8988T (cell line): ENCODE measurements at places on chromosomes 4 and X.

GRCh38 chr4:5470318-5471198 lies 237.8 kb downstream of the EVC2 start:
- no peak for DNase-seq

- no peak for DNase-seq
These were observed 276.7 kb upstream of the KLF3 start for GRCh38 chr4:38387348-38387747.

DNA sequence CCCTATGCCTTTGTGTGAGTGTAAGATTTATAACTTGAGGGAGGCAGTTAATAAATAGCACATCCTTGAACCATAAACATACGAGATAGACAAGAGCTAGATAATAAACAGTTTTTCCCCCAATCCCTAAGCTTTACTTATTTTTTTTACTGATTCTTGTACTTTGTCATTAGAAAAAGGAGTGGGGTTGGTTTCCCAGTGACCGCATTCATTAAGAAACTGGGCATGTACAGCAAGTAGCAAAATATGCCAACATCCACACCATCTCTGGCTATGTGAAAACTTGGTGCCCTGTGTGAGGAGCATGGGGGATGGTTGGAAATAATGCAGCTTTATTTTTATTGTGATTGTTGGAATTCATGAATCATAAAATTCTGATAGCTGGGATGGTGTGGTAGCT lies 176.2 kb downstream of the CBR4 start:
- DNase-seq, result no peak

DNA sequence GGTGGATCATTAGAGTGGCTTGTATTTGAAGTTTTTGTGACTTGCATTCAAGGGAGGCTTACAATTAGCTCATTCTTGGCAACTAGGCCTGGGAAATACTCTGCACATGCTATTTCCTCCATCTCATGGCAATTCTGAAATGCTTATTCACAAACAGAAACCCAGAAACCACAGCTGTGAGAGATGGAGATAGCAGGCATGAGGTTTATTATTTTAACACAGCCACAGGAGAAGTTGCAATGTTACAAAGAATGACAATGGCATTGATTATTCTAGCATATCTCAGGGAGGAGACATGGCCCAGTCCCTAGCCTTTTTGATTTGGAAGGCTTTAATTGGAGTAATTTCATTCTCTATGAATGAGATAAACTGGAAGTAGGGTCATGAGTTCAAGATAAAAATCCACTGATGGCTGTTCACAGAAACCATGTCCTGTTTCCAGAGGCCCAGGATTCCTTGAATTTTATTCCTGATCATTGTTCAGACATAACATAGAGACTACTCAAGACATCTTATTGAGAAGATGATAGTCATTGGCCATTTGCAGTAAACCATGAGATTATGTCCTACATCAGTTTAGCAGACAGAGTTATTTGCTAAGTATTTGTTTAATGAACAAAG lies 123.9 kb downstream of the MID1 start:
- DNase-seq, result no peak

DNA sequence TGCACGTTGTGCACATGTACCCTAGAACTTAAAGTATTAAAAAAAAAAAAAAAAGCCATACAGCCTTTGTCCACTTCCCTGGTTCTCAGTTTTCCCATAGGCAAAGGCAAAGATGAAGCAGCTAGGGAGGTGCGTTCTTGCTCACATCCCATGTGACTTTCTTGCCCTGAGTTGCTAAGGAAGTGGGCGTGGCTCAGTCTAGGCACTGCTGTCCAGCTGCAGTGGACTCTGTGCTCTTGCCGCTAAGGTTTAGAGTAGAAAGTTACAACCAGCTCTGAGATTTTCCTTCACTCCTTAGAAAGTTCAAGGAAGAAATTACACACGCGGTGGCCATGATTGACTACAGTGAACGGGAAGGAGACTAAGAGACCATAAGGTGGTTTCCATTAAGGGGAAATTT lies 144.7 kb downstream of the NAA11 start:
- no peak for DNase-seq

DNA sequence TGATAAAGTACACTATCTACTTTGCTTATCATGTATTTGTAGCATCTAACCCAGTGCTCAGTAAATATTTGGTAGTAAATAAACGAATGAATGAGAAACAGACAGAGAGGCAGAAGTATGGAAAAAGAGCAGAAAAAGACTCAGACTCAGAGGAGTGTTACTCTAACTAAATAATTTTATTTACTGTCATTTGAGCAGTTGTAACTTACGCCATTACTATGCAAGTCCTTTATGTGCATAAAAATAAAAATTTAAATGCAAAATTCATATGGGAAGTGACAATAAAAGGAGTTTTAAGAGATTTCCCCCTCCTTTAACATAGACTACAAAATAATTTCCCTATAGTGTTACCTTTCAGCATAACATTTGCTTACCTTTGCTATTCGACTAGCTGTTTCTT lies 49.5 kb downstream of the ZAR1 start:
- DNase-seq, result no peak

- DNase-seq, result no peak
These were observed 20.3 kb downstream of the MEPE start for GRCh38 chr4:87853108-87853507.

- DNase-seq, result no peak
These were observed 217.2 kb downstream of the SPRY1 start for GRCh38 chr4:123613586-123614344.

GRCh38 chr4:72209600-72209999 lies 177.8 kb downstream of the NPFFR2 start:
- DNase-seq, result no peak

DNA sequence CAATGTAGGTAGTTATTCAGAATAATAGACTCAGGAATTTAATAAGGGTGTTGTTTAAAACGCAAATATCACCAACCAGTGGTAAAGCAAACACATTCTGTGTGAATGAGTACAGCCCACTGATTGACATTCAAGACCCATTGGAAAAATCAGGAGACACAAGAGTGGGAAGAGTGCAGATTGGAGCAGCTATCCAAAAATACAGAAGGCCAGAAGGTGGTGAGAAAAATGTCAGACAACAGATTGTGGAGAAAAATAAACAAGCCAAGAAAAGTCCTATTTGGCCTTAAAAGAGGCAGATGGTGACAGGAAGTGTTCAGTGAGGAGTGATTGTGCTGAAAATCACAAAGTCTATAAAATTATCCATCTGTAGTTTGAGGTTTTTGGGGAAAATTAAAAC lies 39.3 kb downstream of the CPE start:
- DNase-seq, result no peak

DNA sequence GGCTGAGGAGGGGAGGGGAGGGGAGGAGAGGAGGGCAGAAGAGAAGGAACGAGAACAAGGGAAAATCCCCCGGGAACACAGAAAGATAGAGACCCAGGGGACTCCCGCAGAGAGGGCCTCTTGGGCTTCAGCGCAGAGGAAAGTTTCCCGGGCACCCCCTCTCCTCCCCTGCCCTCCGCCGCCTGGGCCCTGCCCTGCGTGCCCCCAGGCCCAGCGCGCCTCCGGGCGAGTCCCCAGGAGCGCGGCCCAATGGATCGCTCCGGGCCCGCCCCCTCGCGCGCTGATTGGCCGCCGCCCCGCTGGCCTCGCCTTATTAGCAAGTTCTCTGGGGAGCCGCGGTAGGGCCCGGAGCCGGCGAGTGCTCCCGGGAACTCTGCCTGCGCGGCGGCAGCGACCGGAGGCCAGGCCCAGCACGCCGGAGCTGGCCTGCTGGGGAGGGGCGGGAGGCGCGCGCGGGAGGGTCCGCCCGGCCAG lies at the start of gene MSX1:
Gene MSX1, plus strand, starts transcription at position 341 of the 474 bp plus-strand sequence. CDS start 235 bp downstream, outside the sequence.
- DNase-seq, result peak; percentile 99

DNA sequence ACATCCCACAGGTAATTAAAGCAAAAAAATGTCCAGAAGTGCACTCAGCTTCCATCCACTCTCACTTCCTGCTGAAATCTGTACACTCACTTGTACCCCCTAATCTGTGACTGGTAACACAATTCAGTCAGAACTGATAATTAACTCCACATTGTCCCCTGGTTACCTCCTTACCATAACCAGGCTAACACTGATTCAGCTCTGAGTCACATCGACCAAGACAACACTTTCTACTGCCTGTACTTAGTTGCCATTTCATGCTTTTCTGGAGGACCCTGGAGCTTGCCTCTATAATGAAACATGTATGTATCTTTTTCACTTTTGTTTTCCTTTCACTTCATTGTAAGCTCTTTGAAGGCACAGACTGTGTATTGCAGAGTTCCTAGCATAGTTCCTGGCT lies 130.9 kb upstream of the GABRG1 start:
- no peak for DNase-seq

DNA sequence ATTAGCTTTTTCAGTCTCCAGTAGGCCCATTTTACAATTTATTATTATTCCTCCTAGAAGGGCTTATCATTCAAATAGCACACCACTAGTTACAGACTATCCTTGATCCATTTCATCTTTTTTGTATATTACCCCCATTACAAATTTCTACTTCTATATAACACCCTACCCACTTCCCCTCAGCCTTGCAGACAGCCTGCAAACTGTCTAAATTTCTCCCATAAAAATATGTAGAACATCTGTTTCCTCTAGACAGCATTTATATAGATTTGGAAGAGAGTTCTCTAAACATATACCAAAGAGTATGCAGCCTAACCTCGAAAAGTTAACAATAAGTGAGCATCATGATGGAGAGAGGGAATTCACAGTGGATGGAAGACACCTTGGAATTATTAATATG lies 30.8 kb downstream of the COMMD8 start:
- DNase-seq, result no peak

GRCh38 chr4:110096405-110096804 lies 102.0 kb downstream of the ELOVL6 start:
- DNase-seq, result no peak

DNA sequence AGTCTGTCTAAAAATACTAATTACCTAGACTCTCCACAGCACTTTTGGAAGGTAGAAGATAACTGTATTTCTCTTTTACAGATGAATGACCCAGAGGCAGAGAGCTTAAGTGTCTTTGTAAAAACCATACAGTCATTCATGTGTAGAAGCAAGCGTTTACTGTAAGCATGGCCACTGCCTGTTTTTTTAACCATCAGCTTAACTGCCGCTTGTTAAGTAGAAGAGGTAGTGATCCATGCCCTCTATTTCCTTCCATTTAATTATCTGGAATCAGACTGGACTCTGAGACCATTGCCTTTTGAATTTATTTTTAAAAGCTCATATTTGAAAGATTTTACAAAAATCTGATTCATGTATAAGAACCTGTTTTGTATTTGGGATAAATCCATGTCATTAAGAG lies 111.2 kb upstream of the TECRL start:
- no peak for DNase-seq

- DNase-seq, result no peak
These were observed 127.1 kb upstream of the SLC4A4 start for GRCh38 chr4:71211748-71212147.

- DNase-seq, result no peak
These were observed 764.6 kb upstream of the FTHL17 start for GRCh38 chrX:31836479-31836878.

- DNase-seq, result no peak
These were observed 253.5 kb downstream of the PCDH10 start for GRCh38 chr4:133402616-133403015.

DNA sequence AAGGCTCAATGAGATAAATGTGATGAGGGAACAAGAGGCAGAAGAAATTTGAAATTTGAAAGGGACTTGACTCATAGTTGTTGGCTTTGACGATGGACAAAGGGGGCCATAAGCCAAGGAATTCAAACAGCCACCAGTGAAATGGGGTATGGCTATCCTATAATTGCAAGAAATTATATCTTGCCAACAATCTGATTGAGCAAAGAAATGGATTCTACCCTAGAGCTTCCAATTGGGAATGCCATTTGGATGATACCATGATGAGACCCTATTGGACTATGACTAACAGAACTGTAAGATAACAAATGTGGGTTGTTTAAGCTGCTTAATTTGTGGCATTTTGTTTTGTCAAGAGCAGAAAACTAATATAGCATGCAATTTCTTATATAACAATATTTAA lies 270.1 kb upstream of the ARSJ start:
- DNase-seq, result no peak

DNA sequence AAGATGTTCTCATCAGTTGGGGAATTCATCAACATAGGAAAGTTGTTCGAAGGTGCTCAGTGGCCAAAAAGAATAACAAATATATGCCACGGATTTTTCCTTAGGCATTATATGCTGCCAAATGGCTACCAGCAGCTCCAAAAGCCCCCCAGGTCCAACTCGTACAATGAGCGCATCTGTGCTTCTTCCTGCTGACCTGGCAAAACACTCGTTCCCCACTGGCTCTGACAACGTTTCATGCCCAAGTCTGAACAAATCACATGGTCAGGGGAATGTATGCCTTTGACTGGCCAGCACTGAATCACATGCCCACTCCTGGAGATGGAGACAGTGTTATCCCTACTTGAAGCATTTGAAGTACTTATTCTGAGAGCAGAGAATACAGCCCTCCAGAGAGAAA lies 59.9 kb upstream of the SPP1 start:
- DNase-seq, result no peak

- no peak for DNase-seq
These were observed 42.3 kb downstream of the TBC1D14 start for GRCh38 chr4:6951880-6952381.

- peak; percentile 19 for DNase-seq
These were observed at the start of gene OPHN1 for GRCh38 chrX:68433155-68433980. OPHN1 (minus strand) TSS chrX:68433495; CDS start chrX:68433020, 475 bp downstream.

- no peak for DNase-seq
These were observed 230.5 kb downstream of the IDS start for GRCh38 chrX:149274516-149275105.

DNA sequence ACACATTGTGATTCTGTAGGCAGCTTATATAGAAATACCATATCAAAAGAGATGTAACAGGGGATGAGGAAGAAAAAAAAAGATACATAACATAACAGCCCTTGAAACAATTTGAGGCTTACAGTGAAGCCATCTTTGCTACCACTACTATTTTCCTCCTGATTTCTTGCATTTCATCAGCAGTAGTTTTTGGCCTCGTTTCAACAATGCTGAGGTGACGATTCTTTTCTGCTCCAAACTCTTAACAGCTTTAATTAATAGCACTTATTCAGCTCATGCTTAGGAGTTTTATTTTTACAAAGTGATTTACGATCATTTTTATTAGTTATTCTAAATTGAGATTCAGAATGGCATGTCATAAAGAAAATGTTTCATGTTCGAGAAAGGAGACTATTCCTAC lies 163.2 kb downstream of the DCK start:
- no peak for DNase-seq

- DNase-seq, result no peak
These were observed 359.9 kb upstream of the CNKSR2 start for GRCh38 chrX:21014326-21014725.

GRCh38 chr4:151417766-151418376 lies 8.9 kb downstream of the FHIP1A start:
- DNase-seq, result no peak

- no peak for DNase-seq
These were observed 571 bp upstream of the EDA start for GRCh38 chrX:69615342-69615741.

DNA sequence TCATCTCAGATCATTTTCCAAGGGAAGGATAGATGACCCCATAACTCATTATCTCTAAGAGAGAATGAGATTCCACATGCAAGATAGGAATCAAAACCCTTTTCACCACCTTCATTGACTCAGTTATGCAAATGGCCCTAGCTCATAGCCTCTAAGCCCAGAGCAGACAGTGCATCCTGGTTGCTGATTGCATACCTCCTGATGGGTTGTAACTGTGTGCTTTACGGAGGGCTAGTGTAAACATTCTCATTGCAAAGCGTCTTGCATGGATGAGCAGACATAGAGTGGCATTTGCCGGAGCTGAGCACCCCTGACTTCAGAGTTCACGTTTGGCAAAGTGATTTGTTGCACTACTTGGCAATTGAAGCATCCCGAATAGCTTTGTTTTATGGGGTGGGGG lies 151.0 kb downstream of the VCX3A start:
- DNase-seq, result no peak

GRCh38 chr4:5639556-5639955 lies 68.8 kb downstream of the EVC2 start:
- no peak for DNase-seq
